ENCODE measurements at places on chromosomes 1 and 21. TPM values are rescaled to one million over a fixed set of nuclear protein-coding genes. Genes with fewer than 3 reads are reported as not detected.

SERINC2 gene
- total RNA-seq, result 381 TPM

FHAD1 gene
- total RNA-seq, result 0.99 TPM

ELAPOR1 gene
- 107 TPM for total RNA-seq

MECR gene
- 20.8 TPM for total RNA-seq

AHDC1 gene
- total RNA-seq, result 18.7 TPM

SYCP1 gene
- total RNA-seq, result not detected

PRELP gene
- 5.5 TPM for total RNA-seq

PCBP3 gene
- 18.4 TPM for total RNA-seq

KCNK1 gene
- total RNA-seq, result 44.8 TPM

SPATA21 gene
- total RNA-seq, result 0.22 TPM

DNA sequence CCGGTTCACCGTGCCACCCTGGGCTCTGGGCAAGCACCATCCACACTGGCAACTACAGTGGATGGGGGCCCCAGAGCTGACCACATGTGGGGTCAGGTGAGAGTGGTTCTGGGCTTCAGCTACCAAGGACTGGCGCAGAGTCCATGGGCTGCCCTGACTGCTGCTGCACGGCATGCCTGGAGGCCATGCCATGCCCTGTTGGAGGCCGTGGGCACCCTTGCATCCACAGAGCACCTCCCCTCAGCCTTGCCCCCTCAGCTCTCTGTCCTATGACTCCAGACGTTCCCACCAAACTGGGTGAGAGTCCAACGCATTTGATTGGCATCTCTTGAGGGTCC lies 15.5 kb downstream of the MORN1 start:
- DNase-seq, result no peak

GRCh38 chr1:6666696-6667095 lies 34.9 kb downstream of the DNAJC11 start:
- no peak for DNase-seq

GRCh38 chr1:19081218-19081893 lies 124.9 kb upstream of the IFFO2 start:
- DNase-seq, result no peak

GRCh38 chr1:112308716-112309115 lies 87.3 kb upstream of the CTTNBP2NL start:
- DNase-seq, result no peak

DNA sequence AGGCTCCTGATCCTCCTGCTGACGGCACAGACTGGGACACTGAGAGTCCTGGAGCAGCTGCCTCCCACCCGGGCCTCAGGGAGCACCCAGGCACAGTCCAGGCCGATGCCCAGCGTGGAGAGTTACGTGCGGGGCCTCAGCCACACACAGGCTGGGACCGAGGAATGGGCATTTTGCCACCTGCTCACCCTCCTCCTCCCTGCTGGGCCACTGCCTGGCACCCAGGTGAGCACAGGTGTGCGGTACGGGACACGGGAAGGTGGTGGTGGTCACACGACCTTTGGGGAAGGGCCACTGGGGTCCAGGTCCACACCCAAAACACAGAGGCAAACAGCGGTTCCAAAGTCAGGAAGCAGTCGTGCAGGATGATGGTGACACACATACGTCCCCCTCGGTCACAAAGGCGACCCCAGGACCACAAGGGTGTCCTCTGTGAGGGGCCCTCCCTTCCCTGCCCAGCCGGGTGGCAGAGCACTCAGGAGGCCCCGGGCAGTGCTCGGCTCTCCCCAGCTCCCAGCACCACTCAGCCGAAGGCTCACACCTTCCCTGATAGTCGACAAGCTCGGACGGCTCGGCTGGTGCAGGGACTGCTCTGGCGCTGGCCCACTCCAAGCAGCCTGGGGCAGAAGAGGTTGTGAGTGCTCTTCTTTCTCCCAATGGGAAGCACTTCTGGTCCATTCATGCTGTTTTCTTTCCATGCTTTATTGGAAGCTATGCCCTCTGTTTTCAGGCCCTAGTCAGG lies 14.3 kb downstream of the MORN1 start:
- DNase-seq, result peak; percentile 40

GRCh38 chr1:236727521-236727920 lies 41.2 kb downstream of the ACTN2 start:
- no peak for DNase-seq

GRCh38 chr1:226634166-226634588 lies 85.6 kb downstream of the STUM start:
- peak; percentile 86 for DNase-seq

DNA sequence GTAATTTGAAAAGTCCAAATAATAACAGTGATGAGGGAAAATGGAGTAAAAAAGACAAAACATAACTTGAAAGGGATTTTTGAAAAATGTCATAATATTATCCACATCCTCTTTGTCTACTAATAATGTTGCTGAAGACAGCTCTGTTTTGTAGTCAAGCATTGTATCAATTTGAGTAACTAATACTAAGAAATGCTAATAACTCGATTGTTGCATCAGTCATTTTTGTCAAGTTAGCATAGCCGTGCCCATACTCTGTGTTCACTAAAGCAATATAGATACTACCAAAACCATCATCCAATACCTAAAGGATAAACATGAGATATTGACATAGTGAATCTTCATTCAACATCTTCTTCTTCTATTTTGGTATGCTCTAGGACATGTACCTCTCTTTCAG lies 17.3 kb downstream of the PDC start:
- no peak for DNase-seq

DNA sequence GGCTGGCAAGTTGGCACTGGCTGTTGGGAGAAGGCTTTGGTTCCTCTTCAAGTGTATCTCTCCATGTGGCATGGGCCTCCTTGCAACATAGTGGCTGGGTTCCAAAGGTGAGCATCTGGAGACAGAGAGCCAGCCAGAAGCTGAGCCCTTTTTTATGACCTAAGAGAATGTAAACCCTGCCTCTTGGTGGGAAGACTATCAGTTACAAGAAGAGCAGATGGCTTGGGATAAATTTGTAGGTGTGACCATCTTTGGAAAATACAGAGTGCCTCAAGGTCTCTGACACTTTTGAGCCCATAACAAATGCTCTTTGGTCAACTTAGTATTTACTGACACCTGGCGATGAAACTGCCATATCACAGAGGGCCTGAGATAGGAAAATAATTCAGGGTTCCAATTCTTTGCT lies 31.4 kb upstream of the PRELP start:
- no peak for DNase-seq

GRCh38 chr1:7350804-7351203 lies 420.3 kb upstream of the VAMP3 start:
- no peak for DNase-seq

DNA sequence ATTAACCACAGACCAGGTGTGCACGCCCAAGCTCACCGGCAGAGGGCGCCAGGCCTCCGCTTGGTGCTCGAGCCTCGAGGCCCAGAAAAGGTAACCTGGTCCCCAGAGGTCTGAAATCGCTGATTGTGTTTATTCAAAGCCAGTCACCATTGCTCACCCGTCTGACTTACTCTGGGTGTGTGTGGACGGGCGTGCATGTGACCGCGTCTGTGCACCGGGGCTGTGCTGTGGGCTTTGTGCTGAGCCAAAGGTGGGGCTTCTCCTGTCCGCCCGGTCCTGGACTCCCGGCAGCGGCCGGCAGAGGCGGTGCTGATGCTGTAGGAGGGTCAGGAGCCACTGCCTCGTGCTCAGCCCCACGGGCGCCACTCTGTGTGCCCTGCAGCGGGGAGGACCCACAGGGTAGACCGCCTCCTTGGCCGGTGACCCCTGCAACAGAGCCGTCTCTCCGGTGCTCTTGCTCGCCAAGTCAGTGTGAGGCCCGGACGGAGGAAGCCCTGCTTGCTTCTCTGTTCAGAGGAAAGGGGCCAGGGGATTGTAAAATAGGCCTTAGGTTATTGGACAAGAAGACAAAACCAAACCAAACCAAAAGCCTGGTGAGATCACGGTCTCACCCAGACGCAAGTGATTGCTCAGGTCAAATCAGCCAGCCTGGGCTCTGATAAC lies 32.0 kb upstream of the BTG2 start:
- peak; percentile 92 for DNase-seq

GRCh38 chr1:95073446-95073845 lies 695 bp upstream of the ALG14 start:
- DNase-seq, result no peak

- no peak for DNase-seq
Measured at GRCh38 chr1:145601593-145601992, 6.2 kb upstream of the GPR89A start.

- no peak for DNase-seq
Measured at GRCh38 chr1:182649041-182649440, 35.3 kb downstream of the RGS8 start.

DNA sequence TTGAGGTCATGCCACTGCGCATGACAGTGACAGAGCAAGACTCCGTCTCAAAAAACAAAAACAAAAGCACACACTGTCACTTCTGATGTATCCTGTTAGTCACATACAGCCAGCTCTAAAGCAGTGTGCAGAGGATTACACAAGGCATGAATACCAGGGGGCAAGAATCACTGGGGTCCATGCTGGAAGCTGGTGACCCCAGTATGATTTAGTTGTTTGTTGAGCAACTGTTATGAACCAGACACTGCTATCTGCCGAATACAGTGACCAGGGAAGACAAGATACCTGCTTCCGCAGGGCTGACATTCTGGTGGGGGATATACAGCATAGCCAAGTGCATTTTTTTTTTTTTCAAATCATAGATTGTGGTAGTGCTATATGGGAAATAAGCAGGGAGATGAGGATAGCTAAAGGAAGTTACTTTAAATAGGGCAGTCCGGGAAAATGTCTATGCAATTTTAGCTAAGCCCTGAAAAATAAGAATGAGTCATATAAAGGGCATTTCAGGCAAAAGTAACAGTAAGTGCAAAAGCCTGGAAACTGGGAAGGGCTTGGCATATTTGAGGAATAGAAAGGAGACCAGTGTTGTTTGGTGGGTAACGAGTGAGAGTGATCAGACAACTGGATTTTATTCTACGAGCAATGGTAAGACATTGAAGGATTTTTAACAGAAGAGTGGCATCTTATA lies 69.7 kb downstream of the ADSS2 start:
- no peak for DNase-seq

DNA sequence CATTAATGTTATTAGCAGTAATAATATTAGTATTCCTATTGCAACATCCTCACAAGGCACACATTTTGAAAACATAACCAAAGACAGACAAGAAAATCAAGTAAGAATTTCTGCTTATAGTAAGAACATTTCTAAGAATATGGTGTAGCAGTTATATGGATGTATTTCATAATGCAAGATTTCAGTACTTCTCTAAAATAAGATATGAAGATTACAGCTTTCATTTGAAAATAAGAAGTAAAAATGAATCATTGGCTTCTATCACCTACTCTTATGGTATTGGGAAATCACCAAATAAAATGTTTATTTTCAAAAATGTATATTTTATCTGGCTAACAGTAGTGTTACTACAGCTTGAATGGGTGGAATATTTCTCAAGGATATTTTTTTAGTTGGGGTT lies 103.8 kb upstream of the USP25 start:
- DNase-seq, result no peak

- DNase-seq, result no peak
Measured at GRCh38 chr1:45772971-45773370, 22.5 kb upstream of the IPP start.

DNA sequence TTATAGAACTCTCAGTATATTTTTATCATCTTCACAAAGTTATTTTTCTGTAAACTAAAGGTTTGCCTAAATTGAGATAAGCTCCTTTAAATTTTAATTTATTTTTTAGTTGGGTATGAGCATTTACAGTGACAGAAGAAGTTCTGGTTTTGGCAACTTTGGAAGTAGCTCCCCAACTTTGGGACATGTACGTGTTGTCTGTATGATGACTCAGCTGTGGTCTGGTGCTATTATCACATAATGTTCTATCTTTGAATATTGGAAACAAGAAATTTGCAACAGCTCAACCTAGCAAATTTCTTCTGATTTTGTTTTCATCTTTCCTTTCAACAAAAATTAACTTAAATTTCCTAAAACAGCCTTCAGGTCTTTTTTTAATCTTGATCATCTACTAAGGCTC lies 46.6 kb upstream of the C1orf105 start:
- no peak for DNase-seq

- no peak for DNase-seq
Measured at GRCh38 chr21:26405071-26405470, 168.0 kb downstream of the CYYR1 start.

- peak; percentile 81 for DNase-seq
Measured at GRCh38 chr21:44846485-44847260, 26.8 kb downstream of the PTTG1IP start.

DNA sequence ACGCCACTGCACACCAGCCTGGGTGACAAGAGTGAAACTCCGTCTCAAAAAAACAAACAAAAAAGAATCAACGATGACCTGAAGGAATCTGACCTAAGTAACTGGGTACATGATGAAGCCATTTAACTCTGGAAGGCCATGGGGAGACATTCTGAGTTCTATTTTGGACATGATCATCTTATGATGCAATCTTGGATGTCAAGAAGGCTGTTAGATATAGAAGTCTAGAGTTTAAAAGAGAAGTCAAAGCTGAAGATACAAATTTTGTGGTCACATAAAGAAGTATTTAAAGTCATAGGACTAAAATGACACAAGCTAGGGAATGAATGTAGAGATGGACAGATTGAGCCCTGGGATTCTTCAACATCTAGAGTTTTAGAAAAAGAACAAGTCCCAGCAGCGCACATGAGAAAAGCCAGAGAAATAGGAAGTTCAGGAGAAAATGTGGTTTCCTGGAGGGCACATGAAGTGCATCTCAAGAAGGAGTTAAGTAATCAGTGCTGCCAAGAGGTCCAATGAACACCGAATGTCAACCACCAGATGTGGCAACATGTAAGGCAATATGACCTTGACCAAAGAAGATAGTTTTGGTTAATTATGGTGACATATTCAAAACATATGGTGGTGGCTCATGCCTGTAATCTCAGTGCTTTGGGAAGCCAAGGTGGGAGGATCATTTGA lies 26.8 kb downstream of the ELK4 start:
- DNase-seq, result no peak

GRCh38 chr1:116170721-116171589 lies 59.8 kb downstream of the MAB21L3 start:
- no peak for DNase-seq

DNA sequence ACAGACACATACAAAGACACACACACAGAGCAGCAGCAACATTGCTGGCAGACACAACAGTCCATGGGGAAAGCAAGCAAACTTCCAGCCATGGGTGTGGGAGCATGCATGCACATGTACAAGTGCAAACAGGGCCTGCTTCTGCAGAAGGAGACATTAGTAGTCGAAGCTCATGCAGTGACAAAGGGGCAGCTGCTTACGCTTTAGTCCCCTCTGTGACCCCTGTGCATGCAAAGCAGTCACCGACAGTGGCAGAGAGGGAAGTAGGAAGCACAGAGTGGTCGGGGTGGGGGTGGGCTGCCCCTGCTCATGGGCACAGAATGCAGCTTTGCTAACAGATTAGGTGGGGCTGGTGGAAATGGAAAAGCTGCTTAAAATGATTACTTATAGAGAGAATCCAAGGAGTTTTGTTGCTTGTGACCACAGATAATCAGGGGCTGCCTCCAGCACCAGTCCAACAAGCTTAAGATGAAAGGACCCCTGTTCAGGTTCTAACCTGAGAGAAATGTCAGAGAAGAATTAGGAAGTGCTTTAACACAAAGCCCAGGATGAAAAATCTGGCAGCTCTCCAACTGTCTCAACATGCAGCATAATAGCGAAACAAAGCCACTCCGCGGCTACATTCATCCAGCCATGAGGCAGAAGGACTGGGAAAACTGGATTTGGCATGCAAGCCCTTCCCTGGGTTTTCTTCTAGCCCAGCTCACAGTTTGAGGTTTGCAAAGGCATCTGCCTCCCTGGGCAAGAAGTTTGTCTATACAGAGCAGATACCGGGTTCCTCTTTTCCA lies 378.9 kb downstream of the KCNH1 start:
- no peak for DNase-seq
